ENCODE measurements at places on chromosomes 12 and 14.

- DNase-seq, result no peak
These were observed 954.4 kb downstream of the TRHDE start for GRCh38 chr12:73226593-73226992.

GRCh38 chr12:22287101-22287500 is 47.4 kb downstream of the ST8SIA1 start:
- DNase-seq, result no peak

DNA sequence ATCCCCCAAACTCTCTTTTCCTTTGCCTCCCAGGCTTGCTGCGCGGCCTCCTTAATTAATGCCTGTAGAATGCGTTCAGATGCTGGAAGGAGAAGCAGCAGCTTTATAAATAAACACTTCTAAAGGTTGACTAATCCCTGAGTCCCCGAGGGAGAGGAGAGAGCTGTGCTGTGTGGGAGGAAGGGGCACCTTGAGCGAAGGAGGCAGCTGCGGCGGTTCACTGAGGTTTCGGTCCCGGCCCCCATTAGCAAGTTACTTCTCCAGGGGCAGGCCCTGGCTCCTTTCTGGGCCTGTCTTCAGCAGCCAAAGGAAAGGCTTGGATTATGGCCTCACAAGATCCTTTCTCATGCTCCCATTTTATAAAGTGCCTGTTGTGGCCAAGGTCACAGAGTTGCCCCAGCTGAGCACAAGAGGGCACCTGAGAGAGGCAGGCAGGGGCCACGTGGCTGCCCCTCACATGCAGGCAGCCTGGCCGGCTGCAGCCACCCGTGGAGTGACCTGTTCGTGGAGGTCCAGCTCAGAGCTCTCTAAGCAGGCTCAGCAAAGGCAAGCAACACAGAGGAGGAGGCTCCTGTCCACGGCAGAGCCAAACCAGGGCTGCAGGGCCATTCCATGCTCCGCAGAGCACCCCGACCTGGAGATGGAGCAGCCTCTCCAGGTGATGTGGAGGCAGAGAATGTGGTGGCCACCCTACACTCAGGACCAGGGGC is 15.0 kb upstream of the CACNA2D4 start:
- no peak for DNase-seq

DNA sequence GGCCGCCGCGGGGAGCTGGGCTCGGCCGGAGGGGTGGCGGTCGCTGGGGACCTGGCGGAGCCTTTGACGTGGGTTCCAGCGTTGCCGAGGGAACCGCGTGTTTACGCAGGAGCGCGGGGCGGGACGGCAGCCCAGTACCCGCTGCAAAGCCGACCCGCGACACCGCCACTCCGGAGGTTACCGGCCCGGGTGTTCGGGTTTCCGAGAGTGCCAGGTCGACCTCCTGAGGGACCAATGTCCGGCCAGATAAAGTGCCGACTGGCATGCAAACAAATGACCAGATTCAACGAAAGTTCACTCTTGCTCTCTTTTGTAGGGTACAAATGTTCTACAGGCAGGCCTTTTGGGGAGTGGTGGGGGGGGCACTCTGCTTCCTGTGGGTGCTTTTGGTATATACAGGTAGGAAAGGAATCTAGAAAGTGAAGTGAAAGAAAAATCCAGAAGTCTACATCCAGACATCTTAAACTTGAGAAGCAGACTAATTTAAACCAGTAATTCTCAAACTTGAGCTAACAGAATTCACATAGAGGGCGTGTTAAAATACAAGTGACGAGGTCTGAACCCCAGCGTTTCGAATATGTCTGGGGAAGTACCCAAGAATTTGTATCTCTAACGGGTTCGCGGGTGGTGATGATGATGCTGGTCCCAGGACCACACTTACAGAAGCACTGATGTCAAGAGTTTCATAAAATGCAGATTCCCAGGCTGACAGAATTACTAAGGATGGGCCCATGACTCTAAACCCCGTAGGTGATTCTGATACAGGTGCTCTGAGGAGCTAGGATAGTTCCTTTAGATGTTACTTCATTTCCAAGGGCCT is at the start of gene GPR135:
TSS of gene GPR135 (minus strand) at position 65 of the 820 bp plus-strand sequence. CDS start 154 bp downstream, outside the sequence.
- DNase-seq, result no peak

GRCh38 chr12:857611-858010 is 91.9 kb downstream of the RAD52 start:
- no peak for DNase-seq

DNA sequence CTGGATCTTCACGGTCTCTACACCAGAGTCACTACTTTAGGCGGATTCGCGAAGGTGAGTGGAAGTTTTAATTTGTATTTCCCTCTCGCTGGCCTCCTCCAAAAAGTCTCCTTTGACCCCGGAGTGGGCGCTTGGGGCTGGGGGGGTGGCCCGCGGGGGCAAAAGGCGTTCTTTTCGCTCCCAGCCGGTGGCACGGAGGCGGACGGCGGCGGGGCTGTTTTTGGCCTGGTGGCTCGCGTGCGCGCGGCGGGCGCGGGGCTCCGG is 510 bp downstream of the ARID2 start:
- DNase-seq, result peak; percentile 36
